Prostate gland (tissue), 2 donors: ENCODE measurements at places on chromosomes 4 and X. TPM values are rescaled to one million over a fixed set of nuclear protein-coding genes. Genes with fewer than 3 reads are reported as not detected.

The INPP4B gene
- 22.3 TPM for total RNA-seq

The KLB gene
- total RNA-seq: 0.34 TPM

The TADA2B gene
- 34.5 TPM for total RNA-seq

The ART3 gene
- total RNA-seq: 24.8 TPM

The TREX2 gene
- total RNA-seq: 6.3 TPM

The DNAAF6 gene
- not detected for total RNA-seq

The C4orf51 gene
- total RNA-seq: not detected

DNA sequence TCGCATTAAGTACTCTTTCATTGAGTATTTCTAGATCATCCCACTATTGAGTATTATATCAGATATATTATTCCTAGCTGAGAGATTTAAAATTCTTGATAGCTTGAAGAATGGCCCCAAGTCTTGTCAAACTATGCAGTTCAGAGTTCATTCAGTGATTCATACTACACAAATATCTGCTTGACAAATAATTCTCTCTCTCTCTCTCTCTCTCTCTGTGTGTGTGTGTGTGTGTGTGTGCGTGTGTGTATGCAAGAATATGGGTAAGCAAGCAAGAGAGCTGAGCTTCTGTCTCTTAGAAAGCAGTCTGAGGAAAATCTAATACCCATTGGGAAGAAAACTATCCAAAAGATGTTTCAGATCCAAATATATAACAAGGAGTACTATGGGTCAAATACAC is 142.0 kb downstream of the SLC10A7 start:
- no peak for DNase-seq

DNA sequence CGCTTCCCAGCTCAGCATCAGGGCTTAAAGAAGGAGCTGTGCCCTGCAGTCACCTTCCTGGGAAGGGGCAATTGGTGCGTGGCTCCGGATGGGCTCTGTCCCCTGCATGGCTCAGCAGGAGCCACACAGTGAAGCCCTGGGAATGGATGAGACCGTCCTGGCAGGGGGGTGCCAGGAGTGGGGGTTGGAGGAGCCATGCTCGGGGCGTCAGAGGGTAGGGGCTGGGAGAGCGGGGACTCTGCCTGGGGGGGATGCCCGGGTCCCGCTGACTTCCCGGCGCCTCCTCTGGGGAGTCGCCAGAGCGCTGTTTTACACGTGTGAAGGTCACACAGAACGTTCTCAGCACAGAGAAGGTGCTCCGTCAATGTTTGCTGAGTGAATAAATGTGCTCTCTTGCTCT is 184.1 kb downstream of the AFAP1 start:
- DNase-seq: no peak

- DNase-seq: no peak
These were observed 86.3 kb downstream of the SMARCA5 start for GRCh38 chr4:143599827-143600226.
